ENCODE measurements at places on chromosomes 13 and 19. TPM values are rescaled to one million over a fixed set of nuclear protein-coding genes. Genes with fewer than 3 reads are reported as not detected.

- no peak for DNase-seq
These were observed 124.6 kb upstream of the RXFP2 start for GRCh38 chr13:31614704-31615103.

GRCh38 chr19:5607318-5608275 lies 15.0 kb downstream of the SAFB2 start:
- no peak for DNase-seq

DNA sequence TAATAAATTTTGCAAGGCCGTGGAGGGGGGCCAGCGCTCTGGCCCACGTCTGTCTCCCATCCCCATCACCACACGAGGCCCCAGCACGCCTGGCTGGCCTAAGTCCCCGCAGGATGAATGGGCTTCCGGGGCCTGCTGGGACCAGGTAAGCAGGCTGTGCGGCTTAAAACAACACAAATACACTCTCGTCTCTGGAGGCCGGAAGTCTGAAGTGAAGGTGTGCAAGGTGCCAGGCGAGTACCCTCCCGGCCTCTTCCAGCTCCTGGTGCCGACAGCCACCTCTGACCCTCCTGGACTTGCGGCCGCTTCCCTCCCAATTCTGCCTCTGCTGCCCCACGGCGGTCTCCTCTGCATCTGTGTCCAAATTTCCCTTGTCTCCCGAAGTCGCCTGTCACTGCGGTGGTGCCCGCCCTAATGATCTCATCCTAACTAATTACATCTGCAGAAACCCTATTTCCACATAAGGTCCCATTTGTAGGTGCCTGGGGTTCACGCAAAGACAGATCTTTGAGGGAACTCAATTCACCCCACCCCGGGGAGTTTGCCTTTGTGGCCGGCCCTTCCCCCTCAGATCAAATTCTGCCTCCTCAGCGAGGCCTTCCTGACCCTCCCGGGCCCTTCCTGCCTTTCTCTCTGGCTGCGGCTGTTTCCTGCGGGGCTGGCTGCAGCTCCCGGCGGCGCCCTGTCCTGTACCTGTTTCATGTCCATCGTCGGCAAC lies 8.1 kb upstream of the PTBP1 start:
- no peak for DNase-seq

Gene ZNF429
- 2.6 TPM for total RNA-seq

- no peak for DNase-seq
These were observed 69.7 kb downstream of the UFM1 start for GRCh38 chr13:38419312-38419873.

- DNase-seq: no peak
These were observed 41.1 kb downstream of the B3GLCT start for GRCh38 chr13:31240921-31241320.

Gene MZF1
- 17.8 TPM for total RNA-seq

GRCh38 chr13:92589955-92590354 lies 636.7 kb upstream of the GPC6 start:
- DNase-seq: no peak

Gene PRRG2
- total RNA-seq: 6.3 TPM

Gene KXD1
- total RNA-seq: 47.7 TPM

- no peak for DNase-seq
These were observed 28.7 kb downstream of the ANKRD10 start for GRCh38 chr13:110885966-110886869.

Gene SPRED3
- 0.13 TPM for total RNA-seq

Gene ZNF285
- total RNA-seq: 2.2 TPM

DNA sequence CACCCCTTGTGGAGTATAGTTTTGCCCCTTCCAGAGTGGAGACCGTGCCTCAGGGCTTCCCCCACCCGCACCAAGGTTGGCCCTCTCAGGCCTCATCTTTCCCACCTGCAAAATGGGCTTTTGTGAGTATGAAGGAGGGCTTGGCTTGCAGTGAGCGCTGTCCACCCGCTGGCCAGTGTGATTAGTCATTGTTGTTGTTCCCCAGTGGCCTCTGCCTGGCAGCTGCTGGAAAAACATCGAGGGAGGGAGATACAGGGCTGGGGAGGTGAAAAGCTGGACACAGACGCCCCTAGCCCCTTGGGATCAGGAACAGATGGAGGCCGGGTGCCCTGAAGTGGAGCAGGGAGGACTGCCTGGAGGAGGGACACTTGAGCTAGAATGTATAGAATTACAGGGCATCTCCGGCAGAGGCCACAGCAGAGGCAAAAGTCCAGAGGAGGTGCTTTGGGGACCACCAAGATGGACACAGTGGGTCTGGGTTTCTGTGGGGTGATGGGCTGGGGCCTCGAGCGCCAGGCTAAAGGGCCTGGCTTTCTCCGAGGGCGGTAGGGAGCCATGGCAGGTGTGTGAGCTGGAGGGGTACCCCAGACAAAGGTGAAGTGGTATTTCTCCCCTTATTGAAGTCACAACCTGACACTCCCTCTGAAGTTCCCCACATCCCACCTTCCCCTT lies 3.9 kb upstream of the IL12RB1 start:
- no peak for DNase-seq

DNA sequence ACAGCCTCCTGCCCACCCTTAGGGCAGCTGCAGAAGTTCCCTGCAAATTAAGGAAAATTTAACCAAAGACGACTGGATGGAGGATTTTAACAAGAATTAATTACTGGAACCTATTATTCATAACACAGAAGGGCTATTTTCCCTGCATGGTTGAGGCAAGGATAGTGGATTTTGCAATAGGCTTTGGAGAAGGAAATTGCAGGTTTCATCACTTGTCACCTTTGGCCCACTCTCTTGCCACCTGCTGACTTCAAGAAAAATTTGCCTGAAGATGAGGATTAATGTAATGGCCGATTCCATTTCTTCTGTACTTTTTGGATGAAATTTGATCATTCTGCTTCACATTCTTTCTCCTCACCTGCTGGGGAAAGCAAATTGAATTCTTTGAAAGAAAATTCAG lies 261.7 kb downstream of the FGF9 start:
- DNase-seq: no peak

DNA sequence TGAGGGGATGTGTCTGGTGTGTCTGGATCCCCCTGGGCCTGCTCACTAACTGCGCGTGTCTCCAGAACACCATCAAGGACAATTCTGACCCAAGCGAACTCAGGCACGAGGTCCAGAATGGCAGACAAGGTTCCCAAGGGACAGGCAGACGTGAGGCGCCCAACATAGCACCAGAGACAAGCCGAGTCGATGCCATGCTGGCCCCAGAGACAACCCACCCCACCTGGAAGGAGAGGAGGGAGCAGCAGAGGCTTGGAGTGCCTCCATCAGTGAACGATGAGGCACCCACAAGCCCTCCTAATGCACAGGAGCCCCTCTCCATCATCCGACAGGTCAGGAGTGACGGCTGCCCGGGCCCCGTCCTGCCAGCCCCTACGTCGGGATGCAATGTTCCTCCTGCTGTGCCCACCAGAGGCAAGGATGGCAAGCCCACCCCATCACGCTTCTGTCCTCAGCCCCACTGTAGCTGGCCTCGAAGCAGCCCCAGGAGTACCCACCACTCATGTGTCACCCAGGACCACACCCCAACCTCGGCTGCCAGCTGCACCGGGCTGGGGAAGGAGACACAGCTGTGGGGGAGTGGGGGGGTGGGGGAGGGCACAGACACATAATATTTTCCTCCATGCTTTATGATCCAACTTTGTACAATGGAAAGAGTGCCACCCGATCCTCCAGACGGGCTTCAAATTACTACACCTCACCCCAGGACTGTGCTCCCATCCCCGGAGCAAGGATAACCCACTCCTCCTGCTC lies 11.8 kb downstream of the AP3D1 start:
- no peak for DNase-seq

DNA sequence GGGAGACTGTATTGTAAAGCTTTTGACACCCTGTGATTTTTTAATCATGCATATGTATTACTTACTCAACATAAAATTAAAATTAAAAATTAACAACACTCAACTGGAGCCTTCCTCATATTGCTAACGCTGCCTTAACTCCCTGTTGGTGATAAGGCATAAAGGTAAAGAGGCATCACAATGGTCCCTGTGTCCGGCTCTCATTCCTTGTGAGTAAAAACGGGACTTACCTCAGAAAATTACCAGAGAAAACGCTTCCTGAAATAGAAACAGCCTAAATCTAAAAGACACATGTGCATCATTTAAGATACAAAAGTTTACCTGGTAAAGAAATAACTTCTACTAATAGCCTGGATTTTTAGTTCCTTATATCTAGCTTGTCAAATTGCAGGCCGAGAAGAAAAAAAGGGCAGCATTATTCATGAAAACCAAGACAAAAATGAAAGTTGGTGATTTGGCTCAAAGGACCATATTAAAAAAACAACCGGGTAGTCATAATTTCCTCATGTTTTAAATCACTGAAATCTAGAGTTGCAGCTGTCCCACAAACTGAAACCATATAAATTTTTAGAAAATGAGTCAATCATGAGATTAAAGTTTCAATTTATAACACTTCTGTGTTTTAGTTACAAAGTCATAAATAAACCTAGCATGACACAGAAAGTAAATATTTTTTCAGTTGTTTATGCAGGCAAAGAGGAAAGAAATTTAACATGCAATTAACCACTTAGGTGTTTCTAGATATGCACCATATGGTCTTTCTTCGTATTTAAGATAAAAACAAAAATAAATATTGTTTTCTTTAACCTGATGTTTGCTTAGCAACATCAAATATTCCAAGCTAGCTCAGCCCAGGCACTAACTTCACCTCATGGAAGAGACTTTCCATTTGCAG lies 94.7 kb downstream of the MIPEP start:
- DNase-seq: peak; percentile 64

Gene PCDH17
- under 0.01 TPM for total RNA-seq

Gene ANO8
- total RNA-seq: 4.0 TPM

DNA sequence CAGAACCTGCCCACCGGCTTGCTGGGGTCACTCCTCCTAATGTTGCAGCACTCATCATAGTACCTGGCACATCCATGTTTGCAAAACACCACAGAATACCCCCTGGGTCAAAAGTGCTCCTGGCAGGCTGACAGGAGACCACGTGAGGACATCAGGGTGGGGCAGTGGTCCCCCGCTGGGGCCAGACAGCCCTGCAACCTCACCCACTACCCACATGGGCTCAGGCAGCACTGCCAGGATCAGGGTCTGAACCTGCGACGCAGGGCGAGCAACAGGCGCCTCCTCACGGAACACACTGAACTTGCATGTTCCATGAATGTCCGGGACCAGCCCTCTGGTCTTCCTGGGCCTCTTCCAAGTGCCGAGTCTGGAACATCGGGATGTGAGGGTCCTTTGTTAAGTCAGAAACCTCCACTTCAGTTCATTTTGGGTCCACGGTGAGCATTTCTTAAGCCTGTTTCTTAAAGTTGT lies 1.4 kb upstream of the SLC7A9 start:
- DNase-seq: no peak

DNA sequence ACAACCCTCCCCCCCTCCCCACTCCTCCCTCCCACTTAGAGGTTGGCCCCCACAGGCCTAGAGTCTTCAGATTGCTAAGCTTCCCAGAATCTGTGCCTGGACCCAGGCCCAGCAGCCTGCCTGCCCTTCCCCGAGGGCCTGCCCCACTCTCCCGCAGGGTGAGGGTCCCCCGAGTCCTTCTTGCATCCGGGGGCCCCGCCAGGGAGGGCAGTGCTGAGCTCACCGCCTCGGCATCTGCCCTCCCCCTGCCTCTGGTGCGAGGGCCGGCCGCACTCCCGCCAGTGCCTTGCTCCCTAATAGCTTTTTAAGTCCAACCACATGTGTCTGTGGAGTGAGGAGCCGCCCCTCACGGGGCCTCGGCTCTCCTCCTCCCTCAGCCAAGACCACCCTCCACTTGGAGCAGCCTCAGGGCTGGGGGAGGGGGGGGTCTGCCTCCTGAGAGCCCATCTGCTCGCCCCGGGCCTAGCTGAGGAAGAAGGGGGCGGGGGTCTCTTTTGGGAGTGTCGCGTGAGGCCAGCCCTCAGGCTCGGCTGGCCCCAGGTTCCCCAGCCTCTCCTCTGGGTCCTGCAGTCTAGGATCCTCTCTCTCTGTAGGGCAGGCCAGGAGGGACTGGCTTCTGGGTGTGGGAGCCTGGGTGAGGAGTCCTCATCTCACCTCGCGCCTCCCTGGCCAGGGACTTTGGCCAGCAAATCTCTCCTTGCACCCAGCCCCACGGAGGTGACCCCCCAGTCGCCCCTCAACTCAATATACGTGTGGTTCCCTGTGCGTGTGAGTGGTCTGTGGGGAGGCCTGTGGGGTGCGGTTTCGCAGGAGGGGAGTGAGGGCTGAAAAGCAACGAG lies 47.2 kb downstream of the LYL1 start:
- no peak for DNase-seq

Measured in bronchial epithelial cell (primary cell).